Naive B cell (primary cell): ENCODE measurements at places on chromosomes 1 and 21. TPM values are rescaled to one million over a fixed set of nuclear protein-coding genes. Genes with fewer than 3 reads are reported as not detected.

- no peak for DNase-seq
- H3K4me1 ChIP-seq, result no peaks in the 10 kb centered on the region
- H3K4me3 ChIP-seq, result no peak overlapping the region
- H3K27ac ChIP-seq, result no peak overlapping the region
Measured at GRCh38 chr1:69120817-69121216, 446.9 kb upstream of the LRRC7 start.

- H3K27ac ChIP-seq, result no peak overlapping the region
- H3K4me3 ChIP-seq, result peak overlapping the region; percentile 39
- peaks cover 28% of the 10 kb centered on the region for H3K4me1 ChIP-seq
- no peaks in the 10 kb centered on the region for H3K27me3 ChIP-seq
Measured at GRCh38 chr1:93680076-93680419, 1.6 kb downstream of the BCAR3 start.

The OR2T10 gene
- polyA plus RNA-seq, result not detected

The S100A1 gene
- not detected for polyA plus RNA-seq

The LRRC3 gene
- polyA plus RNA-seq, result 0.74 TPM

The AJAP1 gene
- polyA plus RNA-seq, result not detected

GRCh38 chr1:70718086-70718630 lies 307.1 kb downstream of the CTH start:
- no peak overlapping the region for H3K4me3 ChIP-seq
- no peak overlapping the region for H3K27ac ChIP-seq
- no peaks in the 10 kb centered on the region for H3K27me3 ChIP-seq
- no peaks in the 10 kb centered on the region for H3K36me3 ChIP-seq
- DNase-seq, result no peak

DNA sequence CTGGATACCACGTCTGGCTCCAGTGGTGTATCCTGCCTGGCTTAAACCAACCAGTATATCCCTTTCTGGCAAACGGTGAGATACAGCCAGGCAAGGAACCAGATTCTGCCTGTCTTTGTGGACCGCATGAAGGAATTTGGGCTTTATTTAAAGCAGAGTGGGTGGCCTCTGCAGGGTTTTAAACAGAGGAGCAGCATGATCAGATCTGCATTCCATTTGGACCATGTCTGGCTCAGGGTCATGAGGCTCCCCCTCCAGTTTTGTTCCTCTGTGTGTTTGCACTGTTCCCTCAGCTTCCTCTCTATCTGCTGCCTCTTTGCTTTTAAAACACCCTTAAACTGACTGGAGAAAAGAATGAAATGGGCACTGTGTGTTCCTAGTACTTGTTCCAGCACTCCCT lies 195.0 kb downstream of the GIPC2 start:
- no peak overlapping the region for H3K4me3 ChIP-seq
- no peaks in the 10 kb centered on the region for H3K36me3 ChIP-seq
- DNase-seq, result no peak
- H3K27me3 ChIP-seq, result no peaks in the 10 kb centered on the region
- no peak overlapping the region for H3K27ac ChIP-seq
- no peaks in the 10 kb centered on the region for H3K4me1 ChIP-seq

The PROK1 gene
- polyA plus RNA-seq, result 0.71 TPM

The NHLH1 gene
- polyA plus RNA-seq, result not detected

The BTBD19 gene
- not detected for polyA plus RNA-seq

DNA sequence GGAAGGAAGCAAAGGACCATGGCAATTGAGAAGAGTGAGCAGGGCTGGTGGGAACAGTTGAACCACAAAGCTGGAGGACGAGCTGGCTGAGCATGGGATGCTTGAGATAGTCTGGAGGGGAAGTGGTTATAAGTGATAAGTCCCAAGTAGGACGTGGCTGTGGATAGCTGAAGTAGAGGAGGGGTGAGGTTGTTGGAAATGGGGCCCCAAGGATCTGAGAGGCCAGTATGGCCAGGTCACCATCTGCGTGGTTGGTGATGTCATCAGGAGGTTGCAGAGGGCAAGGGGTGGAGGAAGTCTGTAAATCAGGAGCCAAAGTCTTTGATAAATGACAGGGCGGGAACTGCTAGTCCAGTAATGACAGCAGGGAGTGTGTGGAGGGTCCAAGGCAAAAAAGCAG lies 11.0 kb upstream of the REN start:
- H3K36me3 ChIP-seq, result no peaks in the 10 kb centered on the region
- no peaks in the 10 kb centered on the region for H3K4me1 ChIP-seq
- no peak for DNase-seq
- H3K27me3 ChIP-seq, result peaks cover 13% of the 10 kb centered on the region
- H3K27ac ChIP-seq, result no peak overlapping the region
- no peak overlapping the region for H3K4me3 ChIP-seq

- no peak for DNase-seq
- H3K27me3 ChIP-seq, result peaks cover 6% of the 10 kb centered on the region
- H3K27ac ChIP-seq, result no peak overlapping the region
- H3K4me1 ChIP-seq, result no peaks in the 10 kb centered on the region
- no peak overlapping the region for H3K4me3 ChIP-seq
Measured at GRCh38 chr1:75548721-75549480, 62.0 kb downstream of the SLC44A5 start.

The SELENBP1 gene
- 0.53 TPM for polyA plus RNA-seq

DNA sequence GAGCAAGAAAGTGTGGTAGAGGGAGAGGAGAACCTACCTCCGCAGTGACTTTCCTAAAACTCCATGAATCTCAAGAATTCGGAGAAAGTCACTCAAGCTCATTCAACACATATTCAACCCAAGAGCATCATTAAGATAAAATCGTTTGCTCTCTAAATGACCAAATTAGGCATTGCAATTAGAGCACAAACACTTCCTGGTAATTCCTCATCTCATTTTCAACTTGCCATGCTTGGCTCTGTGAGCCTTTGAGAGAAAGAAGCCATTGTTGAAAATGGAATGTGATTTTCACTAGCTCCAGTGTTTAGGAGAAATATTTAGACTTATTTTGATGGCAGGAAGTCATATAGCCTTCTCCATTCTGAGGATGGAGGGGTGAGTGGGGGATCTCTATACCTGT lies 52.5 kb downstream of the KAZN start:
- no peak overlapping the region for H3K4me3 ChIP-seq
- H3K36me3 ChIP-seq, result no peaks in the 10 kb centered on the region
- no peaks in the 10 kb centered on the region for H3K4me1 ChIP-seq

The IGFN1 gene
- polyA plus RNA-seq, result not detected

DNA sequence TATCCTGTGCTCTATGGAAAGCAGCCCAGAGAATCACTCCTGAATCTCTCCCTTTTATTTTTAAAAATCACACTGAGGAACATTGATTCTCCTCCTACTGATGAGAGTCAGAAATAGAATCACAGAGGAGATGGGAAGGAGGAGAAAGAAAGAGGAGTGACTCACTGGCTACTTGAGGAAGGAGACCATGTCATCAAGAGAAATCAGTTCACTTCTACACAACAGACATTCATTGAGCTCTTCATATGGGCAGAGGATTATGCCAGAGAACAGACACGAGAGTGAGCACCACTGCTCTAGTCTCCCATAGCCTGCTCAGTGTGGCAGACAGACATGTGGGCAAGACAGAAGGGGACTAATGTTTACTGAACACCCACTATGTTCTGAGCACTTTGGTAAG lies 44.2 kb downstream of the RAB3B start:
- H3K27ac ChIP-seq, result no peak overlapping the region
- H3K27me3 ChIP-seq, result no peaks in the 10 kb centered on the region
- no peaks in the 10 kb centered on the region for H3K4me1 ChIP-seq
- peaks cover under 1% of the 10 kb centered on the region for H3K36me3 ChIP-seq

The SPATA21 gene
- polyA plus RNA-seq, result not detected

- H3K36me3 ChIP-seq, result peaks cover 15% of the 10 kb centered on the region
- no peaks in the 10 kb centered on the region for H3K4me1 ChIP-seq
- no peak overlapping the region for H3K27ac ChIP-seq
Measured at GRCh38 chr21:41706678-41707077, 60.2 kb downstream of the RIPK4 start.

- no peaks in the 10 kb centered on the region for H3K27me3 ChIP-seq
- no peak for DNase-seq
- peaks cover 26% of the 10 kb centered on the region for H3K36me3 ChIP-seq
Measured at GRCh38 chr21:42571391-42572150, 57.9 kb downstream of the SLC37A1 start.

DNA sequence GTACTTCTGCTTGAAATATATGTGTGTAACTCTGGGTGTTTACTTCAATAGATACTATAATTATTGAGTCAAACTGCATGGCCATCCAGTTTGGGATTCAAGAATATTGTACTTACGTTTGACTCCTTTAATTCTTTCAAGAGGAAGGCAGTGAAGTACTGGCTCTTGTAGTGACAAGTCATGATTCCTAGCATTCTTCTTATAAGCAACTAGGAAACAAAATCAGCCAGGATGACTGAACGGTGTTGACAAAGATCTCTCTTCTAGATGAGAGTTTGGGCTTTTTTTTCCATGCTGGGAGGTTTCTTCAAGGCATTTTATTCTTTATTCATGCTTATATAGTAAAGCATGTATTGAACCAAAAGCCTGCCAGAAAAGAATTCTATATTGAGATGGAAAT lies 58.3 kb downstream of the CLEC20A start:
- H3K36me3 ChIP-seq, result no peaks in the 10 kb centered on the region
- no peak overlapping the region for H3K27ac ChIP-seq
- DNase-seq, result no peak
- H3K4me3 ChIP-seq, result no peak overlapping the region
- H3K27me3 ChIP-seq, result no peaks in the 10 kb centered on the region
- H3K4me1 ChIP-seq, result no peaks in the 10 kb centered on the region

- no peak overlapping the region for H3K27ac ChIP-seq
- peaks cover 8% of the 10 kb centered on the region for H3K36me3 ChIP-seq
- H3K27me3 ChIP-seq, result no peaks in the 10 kb centered on the region
- no peak for DNase-seq
- H3K4me1 ChIP-seq, result peaks cover 62% of the 10 kb centered on the region
Measured at GRCh38 chr1:230114237-230114651, 47.2 kb downstream of the GALNT2 start.

DNA sequence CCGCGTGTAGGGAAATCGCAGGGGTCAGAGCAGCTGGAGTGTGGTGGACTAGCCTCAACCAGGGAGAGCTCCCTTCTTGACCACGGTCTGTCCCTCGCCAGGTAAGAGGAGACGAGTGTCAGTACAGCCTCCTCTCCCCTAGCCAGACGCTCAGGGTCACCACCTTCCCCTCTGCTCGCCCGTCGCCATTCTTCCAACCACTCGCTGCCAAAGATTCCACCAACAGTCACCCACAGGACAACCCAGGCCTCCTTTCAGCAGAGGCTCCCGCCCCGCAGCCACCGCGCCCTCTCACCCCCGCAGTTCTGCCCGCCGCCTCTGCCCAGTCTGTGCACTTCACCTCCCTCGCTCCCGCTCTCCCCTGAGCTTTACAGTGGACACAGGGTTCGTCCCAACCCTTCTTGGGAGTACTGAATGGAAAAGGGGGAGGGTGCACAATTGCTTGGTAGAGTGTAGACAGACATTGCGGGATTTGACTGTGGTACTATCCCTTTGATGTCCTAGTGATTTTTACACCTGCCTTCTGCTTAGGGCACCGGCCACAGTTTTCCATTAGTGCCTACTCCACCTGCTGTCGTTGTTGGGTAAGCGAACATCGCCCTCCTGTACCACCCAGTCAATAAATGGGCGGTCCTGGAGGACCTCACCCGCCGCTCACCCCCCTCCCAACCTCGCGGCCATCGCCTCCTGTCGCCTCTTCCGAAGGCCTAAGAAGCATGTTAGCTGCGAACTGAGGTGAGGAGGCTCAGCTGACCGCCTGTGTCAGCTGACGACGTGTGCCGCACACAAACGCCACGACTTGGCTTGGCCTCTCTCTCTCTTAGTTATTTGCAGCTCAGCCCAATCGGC lies 9.2 kb upstream of the NBPF11 start:
- no peak overlapping the region for H3K27ac ChIP-seq
- peaks cover 12% of the 10 kb centered on the region for H3K4me1 ChIP-seq
- H3K36me3 ChIP-seq, result no peaks in the 10 kb centered on the region
- no peak overlapping the region for H3K4me3 ChIP-seq
- DNase-seq, result no peak

DNA sequence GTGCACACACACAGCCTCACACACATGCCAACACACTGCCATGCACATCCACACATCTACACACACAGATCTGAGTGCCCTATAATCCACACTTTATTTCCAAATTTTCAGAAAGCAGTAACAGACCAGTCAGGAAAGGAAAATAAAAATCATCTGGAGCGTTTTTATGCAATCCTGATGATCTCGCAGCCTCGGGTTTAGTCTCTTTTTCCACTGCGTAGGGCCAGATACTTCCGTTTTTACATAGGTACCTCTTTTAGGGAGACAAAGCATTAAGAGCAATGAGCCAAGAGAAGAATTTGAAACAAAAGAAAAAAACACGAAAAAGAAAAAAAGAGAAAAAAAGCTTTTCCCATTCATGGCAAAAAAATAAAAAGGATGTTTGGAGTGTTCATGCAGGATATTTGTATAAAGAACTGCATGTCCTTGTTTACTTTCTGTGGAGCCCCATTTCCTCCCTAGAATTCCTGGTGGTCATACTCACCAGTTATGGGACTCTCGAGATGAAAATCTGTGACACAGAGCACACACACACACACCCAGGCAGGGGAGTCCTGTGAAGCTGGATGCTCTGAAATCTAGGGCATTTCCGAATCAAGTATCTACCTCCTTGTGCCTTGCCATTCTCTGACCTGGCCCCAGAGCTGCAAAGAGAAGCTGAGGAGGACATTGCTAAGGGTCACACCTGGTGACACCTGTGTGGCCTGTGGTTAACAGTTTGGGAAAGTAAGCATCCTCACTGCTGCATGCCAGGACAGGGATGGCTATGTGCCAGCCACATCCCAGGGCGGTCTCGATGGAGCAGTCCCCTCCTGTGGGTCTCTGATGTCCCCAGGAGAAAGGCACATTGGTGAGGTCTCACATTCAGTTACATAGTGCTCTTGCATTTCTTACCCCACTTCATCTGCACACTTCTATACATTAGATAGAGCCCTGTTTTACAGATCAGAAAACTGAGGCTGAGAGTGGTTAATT lies 83.6 kb downstream of the RUNX1 start:
- no peak for DNase-seq
- no peak overlapping the region for H3K27ac ChIP-seq
- peaks cover 53% of the 10 kb centered on the region for H3K4me1 ChIP-seq
- H3K27me3 ChIP-seq, result no peaks in the 10 kb centered on the region
- peaks cover 28% of the 10 kb centered on the region for H3K36me3 ChIP-seq

DNA sequence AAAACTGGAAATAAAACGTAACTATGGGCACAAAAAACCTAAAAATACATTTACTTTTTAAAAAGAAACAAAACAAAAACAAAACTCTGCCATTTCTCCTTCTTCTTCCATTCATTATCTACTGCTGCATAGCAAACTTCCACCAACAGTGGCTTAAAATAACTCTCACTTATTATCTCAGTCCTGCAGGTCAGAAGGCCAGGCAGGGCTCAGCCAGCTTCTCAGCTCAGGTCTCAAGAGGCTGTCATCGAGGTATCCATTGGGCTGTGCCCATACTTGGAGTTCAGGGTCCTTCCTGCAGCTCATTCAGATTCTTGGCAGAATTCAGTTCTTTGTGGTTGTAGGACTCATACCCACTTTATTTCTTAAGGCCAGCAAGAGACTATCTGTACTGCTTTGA lies 352.7 kb upstream of the PLD5 start:
- peaks cover 4% of the 10 kb centered on the region for H3K27me3 ChIP-seq
- H3K27ac ChIP-seq, result no peak overlapping the region
- no peaks in the 10 kb centered on the region for H3K36me3 ChIP-seq
- DNase-seq, result no peak

The SHE gene
- polyA plus RNA-seq, result not detected

- peaks cover 8% of the 10 kb centered on the region for H3K4me1 ChIP-seq
- H3K36me3 ChIP-seq, result no peaks in the 10 kb centered on the region
- H3K27ac ChIP-seq, result no peak overlapping the region
- DNase-seq, result no peak
- H3K4me3 ChIP-seq, result no peak overlapping the region
Measured at GRCh38 chr1:1437033-1437903, 1.8 kb downstream of the VWA1 start.
